Renal cortical epithelial cell (primary cell): ENCODE measurements at places on chromosomes 5 and 9. TPM values are rescaled to one million over a fixed set of nuclear protein-coding genes. Genes with fewer than 3 reads are reported as not detected.

TOR2A gene
- total RNA-seq: 3.3 and 6.4 TPM in 2 replicates

PTPN3 gene
- 18.8 and 43.5 TPM in 2 replicates for total RNA-seq

NDUFAF2 gene
- 19.5 and 35.9 TPM in 2 replicates for total RNA-seq

MIER3 gene
- total RNA-seq: 28.5 and 43.5 TPM in 2 replicates

PCDHA4 gene
- 4.2 and 9.6 TPM in 2 replicates for total RNA-seq

TUT7 gene
- total RNA-seq: 34.2 and 39.7 TPM in 2 replicates

HNRNPH1 gene
- total RNA-seq: 283 and 735 TPM in 2 replicates

SLC6A19 gene
- not detected in 2 replicates for total RNA-seq

PCDHGC4 gene
- 1.1 TPM in 1 of 2 replicates, not detected in the other for total RNA-seq

OBP2B gene
- total RNA-seq: not detected in 2 replicates

HTR1A gene
- 0.35 TPM in 1 of 2 replicates, not detected in the other for total RNA-seq

GABBR2 gene
- 0.17 TPM in 1 of 2 replicates, not detected in the other for total RNA-seq

PCDHGA6 gene
- 0.69 and 2.1 TPM in 2 replicates for total RNA-seq
